NCI-H2029 treated with DMSO at 0.1 percent for 48 hours (cell line): ENCODE measurements at places on chromosomes 12 and 14.

- no peak for DNase-seq
These were observed 7.7 kb downstream of the SLC15A4 start for GRCh38 chr12:128815779-128816642.

DNA sequence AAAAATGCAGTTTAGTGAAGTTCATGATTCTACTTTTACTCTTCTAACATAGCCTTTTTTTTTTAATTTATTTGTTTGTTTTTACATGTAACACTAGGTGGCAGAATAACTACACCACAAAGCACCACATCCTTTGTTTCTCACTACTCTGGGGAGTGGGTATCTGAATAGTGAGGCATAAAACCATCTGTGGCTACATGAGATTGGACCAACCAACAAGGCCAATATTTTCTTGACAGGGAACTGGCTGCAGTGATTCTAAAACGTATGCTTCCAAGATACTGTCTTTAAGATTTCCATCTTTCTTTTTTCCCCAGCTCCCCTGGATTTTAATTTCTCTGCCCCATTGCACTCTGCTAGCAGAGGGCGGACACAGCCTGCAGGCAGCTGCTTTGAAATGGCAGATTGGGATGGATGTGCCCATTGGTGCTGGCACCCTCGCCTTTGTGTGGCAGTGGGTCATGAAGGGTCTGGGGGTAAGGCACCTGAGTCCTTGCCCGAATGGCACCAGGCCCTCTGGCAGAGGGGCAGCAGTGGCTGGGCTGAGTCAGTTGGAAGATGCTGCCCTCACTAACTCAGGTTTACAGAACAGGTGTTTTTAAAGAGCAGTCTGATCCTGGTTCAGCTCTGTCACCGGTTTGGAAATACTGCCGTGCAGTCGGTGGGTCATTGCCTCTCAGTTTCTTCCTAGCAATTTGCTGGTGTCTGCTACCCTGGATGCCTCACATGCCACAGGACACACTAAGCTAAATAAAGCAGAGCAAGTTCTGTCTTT lies 429.1 kb downstream of the RAD51B start:
- DNase-seq: peak; percentile 12

- DNase-seq: no peak
These were observed 8.5 kb downstream of the BORCS5 start for GRCh38 chr12:12365446-12365802.

DNA sequence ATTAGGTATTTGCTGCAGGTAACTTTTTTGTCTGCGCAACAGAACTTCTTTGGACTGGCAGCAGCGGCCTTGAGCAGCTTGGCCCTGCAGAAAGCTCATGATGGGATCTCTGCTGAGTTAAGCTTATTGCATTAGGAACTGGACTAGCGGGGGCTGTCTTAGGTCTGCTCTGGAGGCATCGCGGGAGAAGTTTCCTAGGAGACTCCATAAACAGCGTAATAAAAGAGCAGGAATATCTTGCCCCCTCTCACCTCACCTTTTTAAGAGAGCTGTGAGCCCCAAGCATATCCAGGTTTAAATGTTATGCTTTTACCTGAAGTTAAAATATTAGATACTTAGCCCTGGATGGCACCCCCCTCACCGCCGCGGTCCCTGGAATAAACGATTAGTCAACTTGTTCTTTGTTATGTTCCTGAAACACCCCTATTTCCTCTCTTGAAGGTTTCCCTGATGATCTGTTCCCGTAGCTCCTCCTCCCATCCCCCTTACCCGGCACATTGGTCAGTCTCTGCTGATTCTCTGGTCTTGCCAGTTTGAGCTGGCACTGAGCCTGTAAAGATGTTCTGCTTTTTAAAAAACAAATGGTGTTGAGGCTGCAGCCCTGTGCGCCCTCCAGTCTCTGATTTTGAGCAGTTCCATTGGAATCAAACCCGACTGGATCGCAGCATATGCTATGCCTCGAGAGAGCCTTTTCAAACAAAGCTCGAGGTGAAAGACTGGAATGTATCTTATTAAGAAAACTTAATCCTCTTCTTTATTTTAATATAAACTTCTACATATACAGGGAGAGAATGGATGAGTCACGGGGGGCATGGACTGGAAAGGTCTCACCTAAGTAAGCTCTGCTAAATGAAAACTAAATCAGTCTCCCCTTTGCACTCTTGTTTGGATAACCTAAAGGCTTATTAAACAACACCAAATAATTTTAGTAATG lies 1.9 kb downstream of the MLXIP start:
- DNase-seq: peak; percentile 45

DNA sequence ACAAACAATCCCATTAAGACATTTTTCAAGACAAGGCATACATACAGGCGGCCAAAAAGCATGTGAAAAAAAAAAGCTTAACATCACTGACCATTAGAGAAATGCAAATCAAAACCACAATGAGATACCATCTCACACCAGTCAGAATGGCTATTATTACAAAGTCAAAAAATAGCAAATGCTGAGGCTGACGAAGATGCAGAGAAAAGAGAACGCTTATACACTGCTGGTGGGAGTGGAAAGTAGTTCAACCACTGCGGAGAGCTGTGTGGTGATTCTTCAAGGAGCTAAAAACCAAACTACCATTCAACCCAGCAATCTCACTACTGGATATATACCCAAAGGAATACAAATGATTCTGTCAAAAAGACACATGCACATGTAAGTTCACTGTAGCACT lies 216.7 kb downstream of the FOXG1 start:
- no peak for DNase-seq

GRCh38 chr14:104218361-104219180 lies 80.2 kb downstream of the KIF26A start:
- no peak for DNase-seq

GRCh38 chr14:99818503-99819036 lies 25.4 kb downstream of the EML1 start:
- no peak for DNase-seq

DNA sequence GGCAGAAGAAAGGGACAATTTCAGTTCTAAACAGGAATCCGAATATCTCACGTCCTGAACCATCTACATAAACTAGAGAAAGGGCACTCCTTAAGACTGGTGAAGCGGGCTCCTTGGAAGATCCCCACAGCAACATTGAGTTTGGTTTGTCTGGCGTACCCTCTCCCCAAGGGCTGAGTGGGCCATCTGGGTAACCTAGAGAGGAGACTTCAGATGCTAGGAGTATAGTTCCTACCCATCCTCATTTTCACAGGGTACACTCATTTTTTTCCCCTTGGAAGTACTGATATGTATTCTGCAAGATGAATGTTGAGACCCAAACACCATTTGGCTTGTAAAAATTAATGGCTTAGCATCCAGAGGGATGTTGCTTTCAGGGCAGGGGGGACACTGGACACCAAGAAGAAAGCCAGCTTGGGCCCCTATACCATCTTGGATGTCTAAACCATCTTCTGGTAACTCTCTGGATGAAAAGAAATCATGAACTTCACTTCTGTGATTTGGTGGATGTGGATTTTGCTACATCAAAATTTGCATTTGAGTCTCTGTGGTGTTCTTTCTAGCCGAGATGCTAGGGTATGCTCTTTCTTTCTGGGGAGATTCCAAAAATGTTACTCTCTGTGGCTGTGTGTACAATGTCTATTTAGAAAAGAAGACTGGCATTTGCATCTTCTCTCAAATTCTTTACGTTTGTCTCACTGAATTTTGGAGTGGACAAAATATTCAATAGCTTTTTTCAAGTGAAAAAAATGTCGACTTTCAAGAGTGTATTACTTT lies 97.7 kb downstream of the ETV6 start:
- DNase-seq: no peak

DNA sequence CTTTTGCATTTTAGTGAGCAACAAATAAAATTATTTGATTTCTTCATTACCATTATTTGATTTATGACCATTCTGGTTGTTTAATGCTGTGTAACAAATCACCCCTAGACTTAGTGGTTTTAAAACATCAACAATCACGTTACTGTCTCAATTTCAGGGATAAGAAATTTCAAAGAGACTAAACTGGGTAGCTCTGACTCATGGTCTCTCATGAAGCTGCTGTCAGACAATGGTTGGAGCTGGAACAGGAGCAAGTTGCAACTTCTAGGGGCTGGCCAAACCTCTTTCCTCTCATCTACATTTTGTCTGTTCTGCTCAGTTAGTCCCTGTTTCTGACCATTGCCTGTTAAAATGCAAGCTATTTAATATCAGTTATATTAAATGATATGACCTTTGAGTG lies 517.0 kb downstream of the KCNH5 start:
- DNase-seq: no peak
